Fibroblast of lung (primary cell): ENCODE measurements at places on chromosomes 16 and 17.
A peak's percentile ranks its signal among the peaks of the same experiment; 100 is the strongest.

- no peak for DNase-seq
Measured at GRCh38 chr16:69402439-69402838, 16.6 kb upstream of the TERF2 start.

DNA sequence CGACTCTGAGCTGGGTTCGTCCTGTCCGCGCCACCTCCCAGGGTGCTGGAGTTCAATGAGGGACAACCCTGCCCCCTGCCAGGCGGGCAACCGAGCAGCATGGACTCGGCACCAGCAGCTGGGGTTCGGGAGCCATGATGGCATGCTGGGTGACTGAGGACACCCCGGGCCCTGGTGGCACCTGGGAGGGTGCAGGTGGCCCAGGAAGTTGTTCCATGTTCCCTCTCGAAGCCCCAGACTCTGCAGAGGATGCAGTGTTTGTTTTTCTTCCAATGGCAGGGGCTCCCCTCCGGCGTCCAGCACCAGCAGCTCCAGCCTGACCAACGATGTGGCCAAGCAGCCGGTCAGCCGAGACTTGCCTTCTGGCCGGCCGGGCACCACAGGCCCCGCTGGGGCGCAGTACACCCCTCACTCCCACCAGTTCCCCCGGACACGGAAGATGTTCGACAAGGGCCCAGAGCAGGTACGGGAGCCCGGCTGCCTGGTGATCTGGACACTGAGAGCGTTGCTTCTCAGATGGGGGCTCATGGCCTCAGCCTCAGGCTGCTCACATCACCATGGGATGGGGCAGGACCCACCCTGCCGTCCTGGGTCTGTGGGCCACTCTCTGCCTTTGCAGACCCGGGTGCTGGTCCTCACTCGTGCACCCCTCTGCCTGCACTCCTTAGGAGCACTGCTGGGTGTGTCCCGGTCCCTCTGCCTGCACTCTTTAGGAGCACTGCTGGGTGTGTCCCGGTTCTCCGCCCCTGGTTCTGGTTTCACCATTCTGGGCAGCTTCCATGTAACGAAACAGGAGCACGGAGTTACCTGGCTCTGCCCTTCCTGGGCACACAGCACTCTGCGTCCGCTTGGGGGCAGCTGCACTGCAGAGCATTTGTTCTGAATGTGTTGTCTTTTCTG lies 68.2 kb upstream of the CHMP6 start:
- DNase-seq: no peak

DNA sequence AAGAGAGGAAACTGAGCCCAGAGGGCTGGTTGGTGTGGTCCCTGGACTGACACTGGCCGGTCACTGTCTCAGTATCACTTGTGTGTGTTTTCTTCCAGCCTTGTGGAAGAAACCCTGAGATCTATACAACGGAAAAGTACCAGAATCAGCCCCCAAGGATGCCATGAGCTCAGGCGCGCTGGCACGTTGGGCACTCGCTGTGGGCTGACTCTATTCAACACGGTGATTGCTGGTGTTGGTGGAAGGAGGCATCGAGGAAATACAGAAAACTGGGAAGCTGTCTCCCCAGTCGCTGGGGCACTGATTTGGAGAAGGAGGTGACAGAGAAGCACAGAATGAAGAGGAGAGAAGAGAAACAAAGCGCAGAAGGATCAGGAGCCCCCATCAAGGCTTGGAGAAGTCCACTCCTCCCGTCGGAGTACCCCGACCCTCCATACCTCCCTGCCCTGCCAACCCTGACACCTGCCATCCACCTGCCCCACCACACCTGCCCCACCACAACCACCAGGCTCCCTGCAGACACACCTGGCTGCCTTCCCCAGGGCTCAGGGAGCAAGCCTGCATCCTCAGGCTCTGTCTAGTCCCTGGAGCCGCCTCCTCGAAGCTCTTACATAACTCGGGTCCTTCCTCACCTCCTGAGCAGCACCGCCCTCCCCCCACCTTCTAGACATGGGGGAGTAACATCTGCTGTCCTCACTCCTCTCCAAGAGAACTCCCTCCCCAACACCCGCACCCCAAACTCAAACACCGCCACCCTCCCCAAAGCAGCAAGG lies 66.5 kb downstream of the RBFOX3 start:
- DNase-seq: no peak

- peak; percentile 90 for DNase-seq
Measured at GRCh38 chr17:16568541-16569357, at the start of gene ZNF287. TSS of gene ZNF287 (minus strand) at chr17:16569204. CDS start at chr17:16567731, 1,473 bp downstream.

GRCh38 chr16:27495191-27495590 lies 54.5 kb downstream of the GTF3C1 start:
- peak; percentile 90 for DNase-seq

DNA sequence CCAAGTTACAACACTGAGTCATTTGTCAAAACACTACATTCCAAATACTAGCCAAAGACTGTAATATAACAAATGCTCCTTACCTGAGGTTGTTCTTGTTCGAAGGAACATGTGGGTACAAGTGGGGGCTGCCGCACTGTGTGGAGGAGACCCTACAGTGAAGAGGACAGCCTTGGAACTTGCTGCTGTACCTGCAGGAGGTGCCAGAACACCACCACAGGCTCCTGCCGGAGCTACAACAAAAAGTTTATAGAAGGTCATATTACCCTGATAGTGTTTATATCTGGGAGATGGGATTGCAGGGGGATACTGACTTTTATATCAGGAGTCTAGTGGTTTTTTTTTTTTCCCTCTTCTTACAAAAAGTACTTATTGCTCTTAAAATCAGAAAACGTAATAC lies 37.8 kb upstream of the ALDH3A1 start:
- DNase-seq: no peak

- peak; percentile 97 for DNase-seq
Measured at GRCh38 chr16:67268136-67268579, 11.2 kb upstream of the PLEKHG4 start.

DNA sequence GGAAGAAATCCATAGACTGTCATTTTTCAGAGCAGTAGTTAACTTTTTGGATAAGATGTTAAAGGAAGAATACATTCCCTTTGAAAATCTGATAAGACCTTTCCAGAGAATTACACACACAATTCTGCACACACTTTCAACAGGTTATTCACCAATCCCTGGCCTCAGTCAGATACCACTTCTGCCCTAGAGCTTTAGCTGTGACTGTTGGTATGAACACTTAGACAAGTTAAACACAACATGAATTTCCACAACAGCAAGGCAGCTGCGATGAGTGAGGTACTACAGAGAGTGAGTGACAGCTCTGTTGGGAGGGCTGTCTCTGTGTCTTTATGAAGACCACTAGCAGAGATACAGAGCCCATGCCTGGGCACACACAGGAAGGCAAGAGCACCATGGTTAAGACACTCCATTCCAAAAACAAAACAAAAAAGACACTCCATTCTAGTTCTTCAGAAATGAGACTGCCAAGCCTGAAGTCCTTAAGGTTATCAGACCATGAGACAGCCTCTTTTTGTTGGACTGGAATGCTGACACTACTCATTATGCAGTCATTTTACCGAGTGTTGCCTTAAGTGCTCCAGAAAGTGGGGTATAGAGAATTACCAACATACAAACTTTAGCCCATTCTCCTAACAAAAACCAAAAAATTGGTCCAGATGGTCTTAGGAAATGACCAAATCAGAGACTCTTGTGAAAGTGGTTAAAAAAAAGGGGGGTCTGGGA lies 42.4 kb downstream of the TOM1L2 start:
- peak; percentile 58 for DNase-seq

DNA sequence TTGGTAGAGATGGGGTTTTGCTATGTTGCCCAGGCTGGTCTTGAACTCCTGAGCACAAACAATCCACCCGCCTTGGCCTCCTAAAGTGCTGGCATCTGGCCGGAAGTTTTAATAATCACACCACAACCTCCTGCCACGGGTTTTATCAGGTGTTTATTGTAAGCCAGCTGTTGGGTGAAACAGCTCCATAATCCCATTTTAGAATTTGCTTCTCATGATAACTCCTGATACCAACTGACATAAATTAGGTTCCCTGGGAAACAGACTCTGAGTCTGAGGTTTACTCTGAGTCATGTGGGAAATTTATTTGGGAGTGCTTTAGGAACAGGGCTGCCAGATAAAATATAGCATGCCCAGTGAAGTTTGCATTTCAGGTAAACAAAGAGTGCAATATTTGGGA lies 122.6 kb upstream of the MED13 start:
- DNase-seq: peak; percentile 25
